Activated CD8-positive, alpha-beta memory T cell treated with anti-CD3 and anti-CD28 coated beads for 4 hours (primary cell): ENCODE measurements at places on chromosomes 5 and 9.
A peak's percentile ranks its signal among the peaks of the same experiment; 100 is the strongest.

DNA sequence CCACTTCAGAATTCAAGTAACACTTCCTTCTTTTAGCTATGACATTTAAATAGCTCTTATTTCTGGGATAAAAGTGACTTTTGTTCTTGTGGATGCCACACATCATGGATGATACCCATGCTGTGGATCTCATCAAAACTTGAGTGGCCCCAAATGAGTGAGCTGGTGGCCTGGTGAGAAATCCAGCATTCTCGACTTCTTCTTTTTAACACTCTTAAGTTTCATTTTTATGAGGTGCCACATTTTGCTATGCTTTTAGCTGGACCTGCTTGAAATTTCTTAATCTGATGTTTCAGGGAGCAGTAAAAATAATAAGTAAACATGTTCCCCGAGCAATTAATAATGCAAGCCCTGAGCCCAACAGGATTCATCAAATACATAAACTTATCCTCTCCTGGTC is 384.8 kb upstream of the MEF2C start:
- no peak for DNase-seq

- peak; percentile 5 for DNase-seq
Measured at GRCh38 chr5:158174918-158175851, 316.2 kb upstream of the CLINT1 start.

DNA sequence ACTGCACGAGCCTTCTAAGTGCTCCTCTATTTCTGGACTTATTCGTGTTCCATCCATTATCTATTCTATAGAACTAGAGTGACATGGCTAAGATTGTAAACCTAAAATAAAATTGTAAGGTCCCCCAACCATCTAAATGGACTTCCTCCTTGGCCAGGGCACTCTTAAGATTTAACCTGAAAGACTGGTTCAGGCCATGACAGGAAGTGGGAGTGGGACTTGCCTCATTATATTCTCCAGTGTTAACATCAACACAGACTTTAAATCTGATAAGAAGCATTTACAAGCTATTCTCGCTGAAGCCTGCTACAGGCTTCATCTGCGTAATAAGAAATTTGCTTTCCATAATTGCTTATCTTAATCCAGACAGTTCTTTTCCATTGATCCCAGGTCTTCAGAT is 117.0 kb downstream of the SSBP2 start:
- DNase-seq: no peak

DNA sequence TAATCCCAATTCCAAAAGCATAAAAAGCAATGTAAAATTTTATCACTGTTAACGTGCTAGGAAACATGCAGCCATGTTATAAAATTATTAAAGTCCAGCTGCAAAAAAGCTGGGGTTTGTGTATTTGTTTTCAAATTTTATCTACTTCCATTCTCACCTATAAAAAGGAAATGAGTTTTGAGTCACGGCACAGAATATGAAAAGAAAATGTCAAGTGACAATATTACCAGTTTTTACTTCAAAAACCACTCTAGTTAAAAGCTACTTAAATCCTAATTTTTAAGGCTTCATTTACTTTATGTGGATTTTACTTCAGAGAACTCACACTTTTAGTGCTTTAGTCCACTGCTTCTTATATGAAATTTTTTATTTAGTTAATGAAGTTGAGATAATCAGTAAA is 72.7 kb upstream of the IFNE start:
- no peak for DNase-seq

- no peak for DNase-seq
Measured at GRCh38 chr5:27814286-27814685, 775.9 kb upstream of the CDH9 start.

DNA sequence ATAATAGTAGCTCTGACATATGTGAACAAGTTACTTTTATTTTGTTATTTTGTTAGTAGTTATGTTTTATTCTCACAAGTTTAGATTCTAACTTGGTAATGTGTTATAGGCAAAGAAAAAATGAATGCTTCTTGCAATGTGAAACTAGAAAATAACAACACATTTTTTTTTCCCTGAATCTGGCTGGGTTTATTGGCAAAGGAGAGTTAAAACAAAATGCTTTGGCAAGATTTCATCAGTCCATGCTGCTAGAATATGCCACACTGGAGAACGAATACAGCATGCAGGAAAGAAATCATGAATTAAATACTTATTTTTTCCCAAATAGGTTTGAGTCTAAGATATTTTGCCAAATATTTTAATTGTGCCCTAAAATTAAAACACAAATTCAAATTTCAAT is 1048.1 kb upstream of the ACO1 start:
- no peak for DNase-seq
